ENCODE measurements at places on chromosomes 7 and 10. TPM values are rescaled to one million over a fixed set of nuclear protein-coding genes. Genes with fewer than 3 reads are reported as not detected.

OR2A7 gene
- total RNA-seq: 4.7 TPM

GRCh38 chr10:101032637-101033224, 1.7 kb downstream of the SFXN3 start:
- peak; percentile 85 for DNase-seq

- DNase-seq: no peak
Observed at GRCh38 chr10:71551970-71552369, 155.2 kb downstream of the CDH23 start.

DNA sequence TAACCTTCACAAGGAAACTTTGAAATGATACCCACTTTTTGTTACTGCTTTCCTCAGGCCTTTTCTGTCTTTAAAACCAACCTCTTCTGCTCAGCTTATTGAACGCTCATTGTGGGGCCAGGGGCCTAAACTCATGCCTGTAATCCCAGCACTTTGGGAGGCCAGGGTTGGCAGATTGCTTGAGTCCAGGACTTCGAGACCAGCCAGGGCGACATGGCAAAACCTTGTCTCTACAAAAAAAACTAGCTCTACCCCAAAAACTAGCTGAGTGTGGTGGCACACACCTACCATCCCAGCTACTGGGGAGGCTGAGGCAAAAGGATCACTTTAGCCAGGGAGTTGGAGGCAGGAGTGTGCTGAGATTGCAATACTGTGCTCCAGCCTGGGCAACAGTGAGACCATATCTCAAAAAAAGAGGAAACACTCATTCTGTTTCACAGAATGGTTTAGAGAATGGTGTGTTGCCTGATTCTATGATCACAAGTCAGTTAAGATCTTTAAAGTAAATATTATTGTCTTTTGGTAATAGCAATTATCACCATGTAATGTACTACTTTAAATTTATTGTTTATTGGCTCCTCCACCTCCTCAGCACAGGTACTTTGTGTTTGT, 51.1 kb downstream of the KCTD7 start:
- no peak for DNase-seq

Data from aorta (tissue), 5 donors.